Left renal cortex interstitium (tissue), 4 donors: ENCODE measurements at places on chromosomes 3 and 15. TPM values are rescaled to one million over a fixed set of nuclear protein-coding genes. Genes with fewer than 3 reads are reported as not detected.

- DNase-seq = no peak
These were observed 48.0 kb downstream of the CTNNB1 start for GRCh38 chr3:41247055-41248004.

GRCh38 chr3:106337116-106337515 is 468.3 kb upstream of the CBLB start:
- no peak for DNase-seq

DNA sequence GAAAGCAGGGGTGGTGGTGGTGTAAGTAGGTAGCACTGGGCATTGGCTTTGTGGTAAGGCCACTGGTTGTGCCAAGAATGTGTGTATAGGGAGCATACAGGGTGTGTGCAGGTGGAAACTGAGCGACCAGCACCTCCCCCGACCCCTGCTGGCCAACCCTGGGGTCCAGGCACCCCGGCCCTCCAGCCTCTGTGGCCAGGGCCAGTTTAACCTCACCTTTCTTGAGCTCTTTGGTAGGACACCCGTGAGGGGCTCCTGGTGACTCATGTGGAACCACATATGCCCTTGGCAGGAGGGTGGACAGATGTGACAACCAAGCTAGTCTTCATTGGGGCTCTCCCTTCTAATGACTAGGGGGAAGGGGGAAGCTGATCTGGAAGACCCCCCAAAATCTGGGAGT is 19.5 kb downstream of the SHF start:
- DNase-seq = no peak

- DNase-seq = no peak
These were observed 37.9 kb upstream of the TSC22D2 start for GRCh38 chr3:150370122-150370602.

DNA sequence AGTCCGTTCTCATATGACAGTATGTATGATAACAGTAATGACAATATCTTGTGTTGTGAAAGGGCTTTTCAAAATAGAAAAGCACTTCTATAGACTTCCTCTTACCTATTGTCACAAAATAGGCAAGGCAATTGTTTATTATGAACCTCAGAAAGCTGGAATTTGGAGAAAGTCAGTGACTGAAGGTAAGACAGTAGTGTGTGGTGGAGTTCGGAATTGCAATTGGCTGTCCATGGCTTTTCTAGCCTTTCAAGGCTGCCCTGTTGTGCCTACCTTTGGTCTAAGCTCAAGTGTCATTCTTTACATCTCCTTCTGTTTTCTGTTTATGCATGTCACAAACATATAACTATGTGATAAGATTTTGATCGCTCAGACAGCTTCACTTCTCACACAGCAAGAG is 219.3 kb upstream of the NR2E3 start:
- DNase-seq = no peak

DNA sequence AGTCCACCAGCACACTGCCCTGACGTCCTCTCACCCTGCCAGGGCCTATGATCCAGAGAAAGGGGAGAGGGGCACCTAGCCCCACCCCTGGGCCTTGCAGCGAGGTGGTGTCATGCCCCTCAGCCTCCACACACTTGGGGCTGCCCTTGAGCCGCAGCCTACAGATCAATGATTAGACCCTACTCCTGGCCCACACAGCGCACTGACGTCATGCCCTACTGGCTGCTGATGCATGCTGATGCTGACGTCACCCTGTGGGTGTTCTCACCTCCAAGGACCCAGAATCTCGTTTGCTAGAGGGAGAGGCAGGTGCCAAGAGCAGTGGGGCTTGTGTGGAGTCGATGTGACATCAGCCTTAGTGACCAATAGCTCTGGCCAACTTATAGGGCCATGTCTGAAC is 18.0 kb downstream of the ARL14 start:
- no peak for DNase-seq

DNA sequence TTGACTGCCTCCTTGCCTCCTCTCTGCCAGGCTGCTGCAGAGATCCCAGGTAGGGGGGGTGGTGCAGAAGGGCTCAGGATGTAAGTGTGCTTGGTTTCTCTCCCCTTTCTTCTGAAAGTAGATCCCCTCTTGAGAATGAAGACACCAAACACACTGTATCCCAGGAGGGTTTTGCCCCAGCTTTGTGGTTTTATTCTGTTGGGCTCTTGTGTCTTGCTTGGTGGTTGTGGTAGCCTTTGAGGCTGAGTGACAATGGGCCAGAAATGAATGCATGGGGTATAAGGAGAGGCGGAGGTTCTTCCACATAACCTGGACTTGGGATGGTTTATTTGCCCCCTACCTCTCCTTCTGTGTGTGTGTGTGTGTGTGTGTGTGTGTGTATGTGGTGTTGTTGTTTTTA is 5.7 kb downstream of the PDIA5 start:
- no peak for DNase-seq

Gene RAF1
- polyA plus RNA-seq = 97.7 TPM
